CD4-positive, alpha-beta T cell treated with Interleukin-10 for 1 hour (primary cell): ENCODE measurements at places on chromosomes 4 and X.
A peak's percentile ranks its signal among the peaks of the same experiment; 100 is the strongest.

DNA sequence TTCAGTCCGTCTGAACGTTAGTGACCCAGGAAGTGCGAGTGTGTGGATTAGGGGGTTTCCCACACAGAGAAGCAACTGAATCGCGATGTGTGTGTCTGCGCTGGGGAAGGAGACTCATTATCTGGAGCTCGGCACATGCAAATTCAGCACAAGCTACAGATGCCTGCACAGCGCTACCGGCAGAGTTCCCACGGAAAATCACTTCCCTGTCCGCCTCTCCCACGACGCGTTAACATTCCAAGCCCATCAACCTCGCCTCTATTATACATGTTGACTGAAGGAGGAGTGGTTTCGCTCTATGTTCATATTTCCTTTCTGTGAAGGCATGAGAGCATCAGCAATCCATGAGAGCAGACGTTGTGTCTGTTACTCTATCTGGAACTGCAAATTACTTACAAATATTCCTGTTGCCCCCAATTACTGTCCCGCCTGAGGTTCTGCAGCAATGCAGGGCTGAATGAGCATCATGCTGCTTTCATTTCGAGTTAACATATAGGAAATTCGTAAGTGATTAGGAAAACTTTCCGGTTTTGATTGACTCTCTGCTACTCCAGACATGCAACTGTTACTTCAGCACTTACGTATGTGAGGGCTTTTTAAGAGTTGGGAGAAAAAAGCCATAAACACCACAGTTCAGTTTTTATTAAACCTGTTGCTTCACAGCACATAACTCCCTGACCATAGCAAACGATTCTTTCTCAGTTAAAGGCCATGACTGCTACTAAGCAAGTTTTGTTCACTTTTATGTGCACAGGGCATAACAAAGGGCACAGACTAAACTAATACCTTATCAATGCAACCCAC, 15.0 kb upstream of the MTNR1A start:
- no peak for DNase-seq

DNA sequence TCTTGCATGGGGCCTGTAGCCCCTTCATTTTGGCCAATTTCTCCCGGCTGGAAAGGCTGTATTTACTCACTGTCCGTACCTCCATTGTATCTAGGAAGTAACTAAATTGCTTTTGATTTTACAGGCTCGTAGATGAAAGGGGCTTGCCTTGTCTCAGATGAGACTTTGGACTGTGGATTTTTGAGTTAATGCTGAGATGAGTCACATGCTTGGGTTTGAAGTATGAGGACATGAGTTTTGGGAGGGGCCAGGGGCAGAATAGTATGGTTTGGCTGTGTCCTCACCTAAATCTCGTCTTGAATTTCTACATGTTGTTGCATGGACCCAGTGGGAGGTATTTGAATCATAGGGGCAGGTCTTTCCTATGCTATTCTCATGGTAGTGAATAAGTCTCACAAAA, 407.6 kb upstream of the NDST3 start:
- no peak for DNase-seq

DNA sequence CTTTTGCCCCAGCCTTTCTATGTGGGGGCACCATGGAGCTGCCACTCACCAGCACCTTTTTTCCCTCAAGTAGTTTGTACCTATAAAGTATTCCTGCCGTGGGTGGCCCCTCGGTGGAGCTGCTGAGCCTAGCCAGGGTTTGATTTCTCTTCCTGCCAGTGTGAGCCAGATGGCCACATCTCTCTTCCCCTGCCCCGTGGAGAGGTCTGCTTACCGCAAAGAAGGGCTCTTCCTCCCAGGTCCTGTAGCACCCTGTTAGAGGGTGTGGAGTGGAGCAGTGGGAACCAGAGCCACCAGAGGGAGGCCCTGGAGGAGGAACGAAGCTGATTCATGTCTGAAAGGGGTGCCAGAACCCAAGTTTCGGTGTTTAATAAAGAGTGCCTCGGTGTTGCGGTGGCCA, 95.4 kb downstream of the PTTG2 start:
- DNase-seq = no peak

- peak; percentile 26 for DNase-seq
Observed at GRCh38 chrX:43949669-43950068, 23.5 kb downstream of the NDP start.

- no peak for DNase-seq
Observed at GRCh38 chr4:88315460-88316017, 31.2 kb upstream of the PPM1K start.

- DNase-seq = no peak
Observed at GRCh38 chrX:113966791-113967190, 617.1 kb upstream of the HTR2C start.

GRCh38 chr4:40003986-40004385, 26.3 kb upstream of the PDS5A start:
- no peak for DNase-seq
